ENCODE measurements at places on chromosomes 5 and 9.
A peak's percentile ranks its signal among the peaks of the same experiment; 100 is the strongest.

- DNase-seq: peak; percentile 68
Observed at GRCh38 chr5:74626386-74627222, 13.9 kb downstream of the ENC1 start.

DNA sequence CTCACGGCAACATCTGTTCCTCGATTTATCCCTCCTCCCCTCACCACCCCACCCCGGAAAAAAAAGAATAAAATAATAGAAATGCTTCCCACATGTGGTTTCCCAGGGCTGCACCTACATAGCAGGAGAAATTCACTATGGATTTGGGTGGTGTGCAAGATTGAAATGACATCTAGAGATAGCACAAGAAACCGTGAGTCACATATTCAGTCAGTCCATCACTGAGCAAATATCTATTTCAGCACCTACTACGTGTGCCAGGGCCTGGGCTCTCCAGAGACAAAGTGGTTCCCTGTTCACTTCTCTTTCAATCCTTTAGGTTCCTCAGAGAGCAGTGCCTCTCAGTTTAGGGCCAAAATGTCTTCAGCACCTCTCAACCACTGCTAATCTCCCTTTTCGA is 45.0 kb upstream of the TTC1 start:
- DNase-seq: no peak

GRCh38 chr5:136022965-136023364 is 5.8 kb upstream of the TGFBI start:
- no peak for DNase-seq

GRCh38 chr5:147481874-147482705 is 27.8 kb downstream of the DPYSL3 start:
- DNase-seq: peak; percentile 87

DNA sequence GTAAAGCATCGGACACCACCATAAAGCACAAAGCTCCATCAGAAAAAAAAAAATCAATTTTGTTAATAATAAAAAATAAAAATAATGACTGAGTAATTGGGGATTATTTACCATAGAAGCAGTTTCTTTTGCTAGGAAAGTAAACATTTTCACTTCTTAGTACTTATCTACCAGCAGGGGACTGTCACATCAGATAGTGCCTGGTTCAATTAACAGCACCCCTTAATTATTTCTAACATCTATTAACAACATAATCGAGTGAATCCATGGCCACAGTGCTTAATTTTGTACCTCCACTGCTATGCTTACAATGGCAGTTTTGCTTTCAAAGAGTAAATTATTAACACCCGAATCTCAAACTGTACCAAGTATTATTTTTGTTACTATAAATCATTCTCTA is 221.7 kb downstream of the SMARCA2 start:
- DNase-seq: no peak

DNA sequence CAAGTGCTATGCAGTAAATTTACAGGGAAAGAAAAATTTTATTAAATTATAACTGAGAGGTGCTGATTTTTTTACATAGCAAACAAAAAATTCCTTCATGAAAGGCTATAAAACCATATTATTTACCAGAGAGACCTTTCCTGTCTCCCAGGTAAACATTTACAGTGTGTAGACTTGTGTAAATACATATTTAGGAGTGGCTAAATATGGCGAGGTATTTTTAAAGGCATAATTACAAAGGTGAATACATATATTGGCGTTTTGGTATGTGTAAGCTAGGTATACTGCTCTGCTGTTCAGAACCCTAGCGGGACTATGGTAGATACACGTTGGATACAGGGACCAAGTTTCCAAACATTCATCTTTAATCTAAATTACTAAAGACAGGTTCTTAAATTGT is 170.6 kb upstream of the MEF2C start:
- no peak for DNase-seq

DNA sequence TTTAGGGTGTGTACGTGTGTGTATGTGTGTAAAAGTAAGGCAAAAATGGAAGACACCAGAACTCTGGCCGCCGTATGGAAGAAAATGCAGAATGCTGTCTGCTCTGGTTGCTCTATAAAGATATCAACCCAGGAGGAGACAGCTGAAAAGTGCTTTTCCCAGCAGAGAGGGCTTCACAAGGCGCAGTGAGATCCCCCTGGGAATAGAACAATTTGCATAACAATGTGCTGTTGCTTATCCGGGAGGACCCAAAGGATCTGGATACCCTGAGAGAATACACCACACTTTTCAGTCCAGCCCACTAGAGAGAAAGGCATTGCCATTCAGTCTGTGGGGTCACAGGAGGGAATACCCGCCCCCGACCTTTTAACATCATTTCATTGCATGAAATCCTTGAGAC is 230.6 kb downstream of the EBF1 start:
- DNase-seq: peak; percentile 41

GRCh38 chr9:112535811-112536210 is 49.2 kb downstream of the KIAA1958 start:
- DNase-seq: peak; percentile 83

GRCh38 chr5:81665795-81666194 is 85.1 kb downstream of the SSBP2 start:
- DNase-seq: no peak

DNA sequence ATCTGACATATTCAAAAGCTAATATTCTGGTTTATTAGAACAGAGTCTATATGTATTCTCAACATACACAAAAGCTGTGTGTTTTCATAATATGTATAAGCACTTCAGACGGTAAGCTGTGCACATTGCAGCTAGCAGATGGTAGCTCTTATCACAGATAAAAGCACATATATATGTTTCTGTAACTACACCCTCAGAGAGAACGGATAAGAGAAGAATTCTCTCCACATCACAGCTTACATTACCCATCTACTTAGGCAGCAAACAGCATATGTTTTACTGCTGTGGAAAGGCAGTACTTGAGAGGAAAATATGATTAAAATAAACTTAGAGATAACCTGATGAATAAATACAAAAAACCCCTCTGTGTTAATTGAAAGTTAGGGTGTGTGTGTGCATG is 450.9 kb upstream of the ZNF608 start:
- DNase-seq: no peak

- no peak for DNase-seq
Observed at GRCh38 chr5:80185095-80185494, 70.8 kb downstream of the SERINC5 start.

DNA sequence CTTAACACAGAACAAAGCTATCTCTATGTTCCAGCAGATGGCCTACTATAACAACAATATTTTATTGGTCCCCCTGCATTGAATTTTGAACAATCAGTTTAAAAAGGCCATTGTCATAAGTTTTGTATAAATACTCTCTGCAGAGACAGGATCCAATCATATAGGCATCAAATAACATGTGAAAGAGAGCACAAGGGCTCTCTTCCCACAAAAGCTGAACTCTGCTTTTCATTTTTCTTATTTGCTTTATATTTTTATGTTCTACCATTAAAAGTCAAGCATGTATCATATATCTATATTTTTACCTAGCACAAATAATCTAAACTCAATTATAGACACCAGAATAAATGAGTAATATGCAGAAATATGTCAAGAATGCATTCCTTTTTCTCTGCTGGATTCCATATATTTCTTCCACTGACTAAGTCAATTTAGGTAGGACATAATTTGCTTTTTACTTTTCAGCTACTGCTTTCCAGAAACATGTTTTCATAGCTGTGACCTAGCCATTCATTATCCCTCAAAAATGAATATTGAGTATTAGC is 143.6 kb downstream of the CDH9 start:
- peak; percentile 35 for DNase-seq

- DNase-seq: no peak
Observed at GRCh38 chr9:76537150-76537646, 78.2 kb downstream of the GCNT1 start.

DNA sequence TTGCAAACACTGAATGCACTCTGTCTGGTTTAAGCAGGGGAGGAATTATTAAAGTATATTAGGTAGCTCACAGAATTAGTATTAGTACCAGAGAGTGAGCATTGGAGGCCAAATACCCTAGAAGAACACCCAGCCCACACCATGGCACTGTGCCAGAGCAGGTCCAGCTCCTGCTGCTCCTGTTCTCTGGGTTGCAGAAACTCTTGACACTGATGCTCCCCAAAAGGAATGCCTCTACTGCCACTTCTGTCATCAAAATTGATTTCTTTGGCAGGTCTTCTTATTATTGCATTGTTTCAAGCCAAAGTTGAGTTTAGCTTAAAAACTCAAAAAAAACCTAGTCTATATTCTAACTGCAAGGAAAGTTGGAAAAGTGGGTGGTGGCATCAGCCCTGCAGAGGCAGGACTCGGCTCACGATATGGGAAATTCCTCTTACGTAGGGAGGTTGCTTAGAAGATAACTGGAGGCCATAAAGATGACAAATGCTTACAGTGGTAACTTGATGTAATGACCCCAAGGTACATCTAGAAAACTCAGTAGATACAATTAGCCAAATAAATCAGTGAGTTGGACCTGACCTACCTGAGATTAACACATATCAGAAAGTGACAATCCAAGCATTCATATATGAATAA is 123.4 kb downstream of the CD180 start:
- DNase-seq: no peak

- no peak for DNase-seq
Observed at GRCh38 chr9:99971410-99971809, 65.0 kb downstream of the STX17 start.

DNA sequence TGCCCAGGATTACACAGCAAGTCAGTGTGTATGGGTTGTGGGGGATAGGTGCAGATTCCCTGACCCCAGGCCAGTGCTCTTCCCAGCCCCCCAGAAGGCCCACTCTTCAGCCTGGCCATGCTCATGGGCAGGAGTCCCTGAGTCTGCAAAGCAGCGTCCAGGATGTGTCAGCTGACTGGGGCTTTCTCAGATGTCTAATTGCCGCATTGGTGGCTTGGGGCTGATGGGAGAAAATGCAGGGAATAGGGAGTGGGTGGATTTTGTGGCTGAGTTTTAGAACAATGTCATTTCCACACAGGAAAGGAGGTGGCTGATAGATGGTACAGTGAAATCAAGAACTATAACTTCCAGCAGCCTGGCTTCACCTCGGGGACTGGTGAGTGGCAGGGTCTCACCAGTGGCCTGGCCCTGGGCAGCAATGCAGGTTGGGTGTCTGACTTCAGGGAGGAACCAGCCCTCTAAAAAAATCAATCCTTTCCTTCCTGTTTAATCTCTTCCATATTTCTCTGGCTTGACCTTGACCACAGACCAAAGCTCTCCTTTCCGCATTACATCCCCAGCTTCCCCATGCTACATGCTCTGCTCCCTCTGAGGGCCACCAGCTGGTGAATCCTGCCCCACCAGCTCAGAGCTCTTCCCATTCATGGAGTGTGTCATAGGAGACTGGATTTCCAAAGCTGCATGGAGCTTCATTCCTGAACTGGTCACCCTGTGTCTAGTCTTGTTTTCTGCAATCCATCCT is 14.2 kb downstream of the GLIPR2 start:
- DNase-seq: peak; percentile 52

DNA sequence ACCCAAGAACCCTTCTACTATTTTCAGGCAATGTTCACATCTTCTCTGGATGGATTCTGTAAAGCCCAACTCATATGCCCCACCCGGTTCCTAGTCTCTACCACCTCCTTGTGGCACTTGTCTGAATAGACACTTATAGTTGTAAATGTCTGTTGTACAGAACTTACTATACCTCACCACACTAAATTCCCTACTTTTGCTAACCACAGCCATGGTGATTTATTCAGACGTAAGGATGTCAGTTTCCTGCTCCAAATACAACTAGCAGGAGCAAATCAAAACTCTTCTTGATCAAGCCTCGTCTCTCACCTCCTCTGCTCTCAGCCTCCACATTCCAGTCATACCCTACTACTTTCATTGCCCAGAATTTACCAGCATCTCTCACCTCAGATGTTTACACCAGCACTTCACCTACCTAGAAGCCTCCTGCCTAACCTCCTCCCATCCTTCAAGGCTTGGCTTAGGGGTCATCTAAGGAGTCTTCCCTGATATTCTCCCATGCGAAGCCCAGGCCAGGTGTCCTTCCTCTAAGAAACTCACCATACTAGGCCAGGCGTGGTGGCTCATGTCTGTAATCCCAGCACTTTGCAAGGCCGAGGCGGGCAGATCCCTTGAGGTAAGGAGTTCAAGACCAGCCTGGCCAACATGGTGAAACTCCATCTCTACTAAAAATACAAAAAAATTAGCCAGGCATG is 75.5 kb downstream of the MAPKAP1 start:
- DNase-seq: peak; percentile 52

DNA sequence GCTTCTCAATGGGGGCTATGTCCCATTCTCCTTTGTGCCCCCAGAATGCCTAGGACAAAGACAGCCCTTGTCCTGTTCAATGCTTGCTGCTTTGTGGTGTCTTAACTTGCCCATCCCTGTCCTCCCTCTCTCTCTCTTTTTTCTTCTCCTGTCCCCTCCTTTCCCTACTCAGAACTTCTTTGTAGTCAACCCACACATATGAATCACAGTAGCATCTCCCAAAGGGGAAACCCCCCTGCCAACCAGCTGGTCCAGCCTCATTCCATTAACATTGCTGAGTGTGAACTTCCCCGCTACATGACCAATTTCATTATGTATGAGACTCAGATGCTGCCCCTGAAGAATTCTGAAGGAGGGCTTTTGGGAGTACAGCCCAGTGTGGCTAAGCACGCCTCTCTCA is 408.3 kb downstream of the ENC1 start:
- DNase-seq: peak; percentile 98

DNA sequence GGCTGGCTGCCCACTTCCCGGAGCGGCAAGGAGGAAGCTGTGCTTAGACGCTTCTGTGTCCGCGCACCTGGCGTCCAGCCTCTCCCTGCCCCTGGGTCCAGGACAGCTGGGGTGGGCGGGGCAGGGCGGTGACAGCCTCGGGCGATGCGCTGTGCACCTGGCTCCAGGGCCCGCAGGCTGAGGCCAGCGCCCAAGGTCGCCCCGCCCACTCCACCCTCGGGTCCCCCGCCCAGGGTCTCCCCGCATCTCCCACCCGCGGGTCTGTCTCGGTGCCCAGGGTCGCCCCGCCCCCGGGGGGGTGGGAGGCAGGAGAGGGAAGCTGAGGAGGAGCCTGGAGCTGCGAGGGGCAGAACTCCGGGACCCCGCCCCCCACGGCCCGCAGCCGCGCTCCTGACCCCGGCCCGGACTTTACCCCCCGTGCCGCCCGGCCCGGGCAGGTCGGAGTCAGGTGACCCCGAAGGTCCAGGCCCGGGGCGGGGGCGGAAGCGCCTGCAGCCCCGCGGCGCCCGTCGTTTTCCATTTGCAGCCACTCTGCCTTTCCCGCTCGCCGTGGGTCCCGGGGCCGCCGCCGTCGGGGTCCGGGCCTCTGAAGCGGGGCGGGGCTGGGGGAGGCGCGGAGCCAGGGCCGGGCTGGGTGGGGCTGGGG is at the start of gene ENTPD8:
ENTPD8 (minus strand) TSS at position 69 of the 646 bp plus-strand sequence. CDS start 3,072 bp downstream, outside the sequence.
- DNase-seq: no peak

DNA sequence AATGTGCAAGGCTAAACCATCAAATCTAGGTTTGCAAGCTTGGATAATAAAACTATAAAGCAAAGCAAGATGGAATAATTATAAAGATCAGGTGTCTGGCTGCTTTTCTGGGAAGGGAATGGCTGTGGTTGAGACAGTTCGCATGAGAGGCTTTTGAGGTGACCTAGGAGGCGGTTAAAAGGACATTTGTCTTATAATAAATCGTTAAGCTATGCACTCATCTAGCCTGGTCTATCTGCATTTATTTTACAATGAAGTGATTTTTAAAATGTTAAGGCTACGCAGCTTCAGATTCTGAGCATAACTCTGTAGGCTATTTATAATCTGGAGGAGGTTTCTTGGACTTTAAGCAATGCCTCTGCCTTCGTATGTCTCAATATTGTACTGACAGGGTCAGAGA is 29.4 kb upstream of the MAN2A1 start:
- no peak for DNase-seq

All from fibroblast of skin of back (primary cell).